ENCODE measurements at places on chromosomes 6 and 20.

DNA sequence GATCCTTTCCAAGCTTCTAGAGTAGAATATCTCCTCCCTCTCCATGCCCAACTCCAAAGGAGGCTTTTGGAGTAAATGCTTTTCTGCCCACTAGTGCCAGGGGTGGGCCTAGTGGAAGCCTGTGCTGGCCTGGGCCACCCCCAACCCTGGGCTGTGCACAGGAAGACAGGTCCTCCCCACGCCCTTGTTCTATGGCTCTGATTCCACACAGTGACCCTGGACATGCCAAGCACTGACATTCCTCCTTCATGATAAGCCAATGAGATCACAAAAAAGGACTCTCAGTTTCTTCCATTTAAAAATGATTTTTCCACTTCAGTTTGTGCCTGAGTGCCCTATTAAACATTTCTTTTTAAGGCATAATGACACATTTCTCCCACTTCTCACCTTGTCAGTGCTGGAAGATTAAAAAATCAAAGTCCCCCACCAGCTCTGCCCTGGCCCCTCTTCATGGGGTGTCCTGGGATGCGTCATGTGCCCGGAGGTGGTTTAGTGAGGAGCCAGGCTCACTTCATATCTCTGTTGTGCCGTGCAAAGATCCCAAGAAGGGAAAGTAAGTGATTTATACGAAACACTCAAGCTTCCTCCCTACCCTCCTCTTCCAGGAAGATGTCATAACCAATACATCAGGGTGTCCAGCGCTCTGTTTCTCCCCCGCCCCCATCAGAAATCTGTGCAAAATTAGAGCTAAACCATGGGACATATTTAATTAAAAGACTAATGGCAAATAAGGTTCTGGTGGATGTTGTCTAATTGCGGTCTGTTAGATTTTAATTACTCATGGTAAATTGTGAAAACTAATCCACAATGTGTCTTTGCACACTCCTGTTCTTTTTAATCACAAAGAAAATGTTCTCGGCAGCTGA lies 255.0 kb downstream of the NRN1 start:
- DNase-seq: no peak

DNA sequence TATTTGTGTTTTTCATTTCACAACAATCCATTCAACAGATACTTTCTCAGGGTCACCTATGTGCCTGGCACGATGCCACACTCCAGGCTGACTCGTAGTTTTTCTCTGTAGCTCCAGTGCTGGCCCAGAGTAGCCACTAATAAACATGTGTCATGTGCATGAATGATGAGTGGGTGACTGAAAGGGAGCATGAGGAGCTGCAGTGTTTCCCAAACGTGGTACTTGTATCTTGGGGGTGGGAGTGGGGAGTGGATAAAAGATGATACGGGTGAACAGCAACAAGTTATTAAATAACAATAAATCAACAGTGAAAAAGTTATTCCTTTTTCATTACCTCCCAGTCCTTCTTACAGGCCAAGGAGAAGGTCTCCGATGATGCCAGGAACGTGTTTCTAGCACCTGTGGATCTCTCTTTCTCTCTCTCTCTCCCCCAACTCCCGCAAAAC lies 17.1 kb downstream of the SRXN1 start:
- no peak for DNase-seq

DNA sequence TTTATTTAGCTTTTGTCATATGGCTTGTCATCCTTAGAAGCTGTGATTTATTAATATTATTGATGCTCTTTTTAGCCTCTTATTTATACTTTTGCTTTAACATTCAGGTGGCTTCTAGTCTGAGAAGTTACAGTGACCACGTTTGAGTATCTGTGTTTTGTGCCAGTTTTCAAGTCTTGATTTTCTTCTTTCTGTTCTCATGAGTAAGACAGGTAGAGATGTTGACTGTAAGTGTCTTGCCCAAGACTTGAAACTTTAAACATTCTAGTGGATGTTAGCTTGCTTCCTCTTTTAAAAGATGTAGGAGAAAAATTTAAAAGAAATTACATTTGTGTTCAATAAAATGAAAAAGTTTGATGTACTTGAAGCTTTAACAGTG lies 122.6 kb downstream of the LRRC1 start:
- DNase-seq: no peak

DNA sequence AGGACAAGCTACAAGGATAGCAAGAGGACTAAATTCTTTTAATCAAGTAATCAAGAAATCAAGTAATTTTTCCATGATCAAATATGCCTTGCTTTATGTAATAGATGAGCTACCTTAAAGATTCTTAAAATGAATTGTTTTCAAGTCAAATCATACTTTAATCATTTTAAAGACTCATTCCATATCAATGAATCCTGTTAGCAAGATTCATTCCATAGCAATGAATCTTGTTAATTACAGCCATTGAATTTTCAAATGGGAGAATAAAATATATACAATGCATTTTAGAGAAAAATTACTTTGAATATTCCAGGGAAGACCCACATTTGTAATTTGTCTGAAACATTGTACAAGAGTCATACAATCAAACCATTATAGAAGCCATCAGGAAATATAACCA lies 145.7 kb downstream of the RFX6 start:
- no peak for DNase-seq

- DNase-seq: no peak
Observed at GRCh38 chr6:4460586-4461475, 315.4 kb upstream of the CDYL start.

- no peak for DNase-seq
Observed at GRCh38 chr20:11912013-11912658, 5.6 kb upstream of the BTBD3 start.

- DNase-seq: no peak
Observed at GRCh38 chr20:49583669-49584417, 15.9 kb upstream of the PTGIS start.

DNA sequence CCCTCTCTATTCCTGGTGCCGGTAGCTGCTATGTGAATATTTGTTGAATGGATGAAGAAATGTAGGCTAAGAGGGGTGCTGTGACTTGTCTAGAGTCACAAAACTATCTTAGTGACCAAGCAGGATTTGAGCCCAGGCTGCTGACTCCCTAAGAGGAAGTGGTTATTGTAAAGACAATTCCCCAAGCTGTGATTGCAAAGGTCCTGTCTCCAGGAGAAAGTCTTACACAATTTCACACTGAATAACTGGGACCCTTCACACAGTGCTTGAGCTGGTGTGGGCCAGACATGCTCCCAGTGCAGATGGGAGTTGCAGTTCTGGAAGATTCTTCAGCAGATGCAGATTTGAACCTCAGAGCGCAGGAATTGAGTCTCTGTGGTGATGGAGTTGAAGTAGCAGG lies 38.1 kb downstream of the IYD start:
- no peak for DNase-seq

DNA sequence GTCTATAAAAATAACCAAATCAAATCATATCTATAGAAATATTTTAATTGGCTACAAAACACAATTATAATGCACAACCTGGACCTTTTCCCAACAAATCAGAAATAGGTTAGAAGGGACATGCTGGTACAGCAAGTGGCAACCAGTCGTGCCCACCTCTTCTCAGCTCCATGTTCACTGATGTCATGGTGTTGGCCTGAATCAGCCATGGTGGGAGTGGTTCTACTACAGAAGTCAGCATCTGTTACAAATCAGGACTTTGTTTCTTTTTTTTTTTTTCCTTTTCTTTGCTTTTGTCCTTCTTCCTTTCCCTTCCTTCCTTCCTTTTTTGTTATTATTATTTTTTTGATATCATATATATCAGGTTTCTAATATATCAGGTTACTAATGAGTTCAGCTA lies 91.2 kb downstream of the RALGAPA2 start:
- no peak for DNase-seq
